ENCODE measurements at places on chromosomes 6 and 20.

DNA sequence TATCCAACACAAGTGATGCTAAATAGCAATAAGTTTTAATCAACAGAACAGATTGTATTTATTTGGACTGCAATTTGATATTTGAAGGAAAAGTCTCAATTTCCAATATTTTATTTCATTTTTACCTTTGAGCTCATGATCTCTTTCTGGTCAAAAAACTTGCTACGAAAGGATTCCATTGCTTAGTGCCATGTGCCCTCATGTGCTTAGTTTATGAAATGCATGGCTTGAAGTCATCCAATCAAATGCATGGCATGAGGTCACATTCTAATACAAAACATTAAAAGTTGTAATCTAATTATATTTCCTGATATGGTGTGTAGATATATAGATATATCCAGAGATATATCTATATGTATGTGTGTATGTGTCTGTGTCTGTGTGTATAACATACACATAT lies 321.2 kb upstream of the ADGRB3 start:
- DNase-seq = no peak

DNA sequence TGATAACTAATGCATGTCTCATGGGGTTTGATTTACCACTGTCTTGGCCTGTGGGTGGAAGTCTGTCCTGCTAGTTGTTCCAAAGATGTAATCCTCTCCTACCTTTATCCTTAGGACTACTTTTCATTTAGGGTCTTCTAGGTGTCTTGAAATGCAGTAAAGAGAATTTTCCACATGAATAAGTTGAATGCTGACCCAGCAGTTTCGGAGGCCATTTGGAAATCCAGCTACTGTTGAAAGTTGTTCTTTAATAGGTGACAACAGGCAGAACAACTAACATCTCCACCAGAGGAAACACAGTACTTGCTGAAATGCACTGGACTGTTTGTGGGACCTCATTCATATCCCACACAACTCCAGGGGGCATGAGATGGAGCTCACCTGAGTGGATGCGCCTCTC lies 478.1 kb downstream of the BTBD3 start:
- no peak for DNase-seq

GRCh38 chr20:25453035-25453810 lies 45.8 kb downstream of the GINS1 start:
- no peak for DNase-seq

GRCh38 chr6:12528581-12529363 lies 187.8 kb upstream of the PHACTR1 start:
- no peak for DNase-seq

DNA sequence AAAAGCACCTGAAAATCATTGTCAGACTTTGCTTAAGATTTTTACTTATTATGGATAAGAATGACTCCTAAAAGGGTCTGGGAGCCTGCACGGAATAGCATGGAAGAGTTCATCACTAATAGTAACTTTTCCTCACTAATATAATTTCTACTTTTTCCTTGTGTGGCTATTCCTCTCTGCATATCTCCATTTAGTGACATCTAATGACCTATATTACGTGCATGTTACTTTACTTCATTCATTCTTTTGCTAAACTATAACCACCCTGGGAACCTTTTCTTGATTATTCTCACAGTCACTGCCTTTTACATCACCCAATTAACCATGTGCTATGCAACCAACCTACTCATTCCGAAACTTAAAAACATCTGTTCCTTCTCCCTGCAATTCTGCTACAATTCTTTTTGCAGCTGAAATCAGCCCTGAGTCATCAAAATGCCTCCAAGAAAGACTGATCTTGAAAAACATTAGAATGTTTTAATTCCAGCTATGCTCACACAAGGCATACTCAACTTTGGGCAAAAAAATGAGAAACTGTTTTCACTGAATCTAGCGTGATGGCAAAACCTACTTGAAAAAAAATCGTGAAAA lies 313.3 kb downstream of the RNGTT start:
- DNase-seq = no peak

DNA sequence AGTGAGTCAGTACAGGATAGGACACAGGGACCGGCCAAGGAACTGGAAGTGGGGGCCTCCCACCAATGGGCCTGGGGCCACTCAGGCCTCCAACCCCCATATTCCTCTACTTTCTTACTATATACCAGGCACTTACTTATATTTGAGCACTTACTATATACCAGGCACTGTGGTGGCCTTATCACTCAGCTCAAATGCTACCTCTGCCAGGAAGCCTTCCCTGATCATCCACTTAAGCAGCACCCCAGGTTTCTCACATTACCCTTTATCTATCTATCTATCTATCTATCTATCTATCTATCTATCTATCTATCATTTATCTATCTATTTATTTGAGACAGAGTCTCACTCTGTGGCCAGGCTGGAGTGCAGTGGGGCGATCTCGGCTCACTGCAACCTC lies 12.3 kb upstream of the UBE2V1 start:
- no peak for DNase-seq

- DNase-seq = no peak
These were observed 191.1 kb upstream of the CCN2 start for GRCh38 chr6:132142308-132142707.

DNA sequence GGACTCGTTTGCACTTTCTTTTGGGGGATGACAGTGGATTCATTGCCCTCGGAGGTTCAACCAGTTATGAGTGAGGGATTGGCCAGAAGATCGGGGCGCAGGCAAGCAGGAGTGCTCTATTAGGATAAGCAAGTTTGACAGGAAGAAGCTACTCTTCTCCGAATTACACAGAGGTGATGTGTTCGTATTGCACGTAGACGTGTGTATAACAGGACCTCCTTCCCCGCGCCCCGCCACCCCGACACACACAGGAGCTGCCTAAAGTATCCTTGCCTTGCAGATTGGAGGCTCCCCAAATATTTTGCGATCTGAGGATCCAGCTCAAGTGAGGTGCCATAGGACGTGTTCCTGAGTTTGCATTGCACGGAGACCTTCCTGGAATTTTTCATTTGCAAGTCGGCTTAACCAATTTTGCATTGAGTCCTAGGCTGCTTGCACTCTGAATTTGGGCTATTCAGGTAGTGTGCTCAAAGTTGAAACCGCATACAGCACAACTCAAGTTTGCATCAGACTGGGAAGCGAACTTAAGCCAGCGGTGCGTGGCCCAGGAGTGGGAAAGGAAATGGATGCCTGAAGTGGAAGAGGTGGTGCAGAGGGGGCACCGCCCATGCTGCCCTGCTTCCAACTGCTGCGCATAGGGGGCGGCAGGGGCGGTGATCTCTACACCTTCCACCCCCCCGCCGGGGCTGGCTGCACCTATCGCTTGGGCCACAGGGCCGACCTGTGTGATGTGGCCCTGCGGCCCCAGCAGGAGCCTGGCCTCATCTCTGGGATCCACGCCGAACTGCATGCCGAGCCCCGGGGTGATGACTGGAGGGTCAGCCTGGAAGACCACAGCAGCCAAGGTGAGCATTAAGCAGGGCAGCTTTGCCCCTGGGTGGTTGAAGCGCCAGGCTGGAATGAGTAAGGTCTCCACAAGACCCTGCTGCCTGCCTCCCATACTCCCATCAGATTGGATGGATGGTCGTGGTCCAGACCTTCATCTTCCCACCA lies 770 bp downstream of the TCF19 start:
- DNase-seq = peak; percentile 15

DNA sequence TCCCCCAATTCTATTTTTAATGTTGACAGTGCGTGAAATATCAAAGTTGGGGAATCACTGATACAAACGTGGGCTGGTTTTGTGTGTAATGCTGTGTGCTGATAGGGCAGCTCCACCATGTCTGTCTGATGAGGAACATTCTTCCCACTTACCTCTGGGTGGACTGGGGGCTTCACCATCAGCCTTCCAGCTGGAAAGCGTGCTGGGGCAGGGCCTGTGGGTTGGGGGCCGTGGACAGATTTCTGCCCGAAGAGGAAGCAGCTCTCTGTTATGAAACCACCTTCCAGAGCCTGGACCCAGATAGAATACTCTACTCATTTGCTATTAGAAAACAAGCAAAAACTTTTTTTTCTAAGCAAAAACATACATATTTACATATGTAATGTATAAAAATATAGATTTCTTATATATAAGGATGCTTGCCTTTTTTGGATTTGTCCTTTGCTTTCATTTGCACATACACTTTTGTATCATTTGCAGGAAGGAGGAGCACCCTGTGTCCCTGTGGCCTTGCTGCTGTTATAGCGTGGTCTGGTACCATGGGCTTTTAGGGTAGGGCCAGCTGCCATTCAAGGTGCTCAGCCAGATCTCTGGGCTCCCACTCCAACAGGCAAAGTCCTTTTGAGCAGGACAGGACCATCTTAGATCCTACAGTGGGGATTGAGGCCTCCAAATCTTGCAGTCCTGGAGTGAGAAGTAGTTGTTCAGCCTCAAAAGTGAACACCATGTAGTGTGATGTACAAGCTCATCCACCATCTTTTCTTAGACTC lies 48.1 kb downstream of the DUSP22 start:
- no peak for DNase-seq

GRCh38 chr6:54629131-54629530 lies 217.4 kb upstream of the FAM83B start:
- DNase-seq = no peak

DNA sequence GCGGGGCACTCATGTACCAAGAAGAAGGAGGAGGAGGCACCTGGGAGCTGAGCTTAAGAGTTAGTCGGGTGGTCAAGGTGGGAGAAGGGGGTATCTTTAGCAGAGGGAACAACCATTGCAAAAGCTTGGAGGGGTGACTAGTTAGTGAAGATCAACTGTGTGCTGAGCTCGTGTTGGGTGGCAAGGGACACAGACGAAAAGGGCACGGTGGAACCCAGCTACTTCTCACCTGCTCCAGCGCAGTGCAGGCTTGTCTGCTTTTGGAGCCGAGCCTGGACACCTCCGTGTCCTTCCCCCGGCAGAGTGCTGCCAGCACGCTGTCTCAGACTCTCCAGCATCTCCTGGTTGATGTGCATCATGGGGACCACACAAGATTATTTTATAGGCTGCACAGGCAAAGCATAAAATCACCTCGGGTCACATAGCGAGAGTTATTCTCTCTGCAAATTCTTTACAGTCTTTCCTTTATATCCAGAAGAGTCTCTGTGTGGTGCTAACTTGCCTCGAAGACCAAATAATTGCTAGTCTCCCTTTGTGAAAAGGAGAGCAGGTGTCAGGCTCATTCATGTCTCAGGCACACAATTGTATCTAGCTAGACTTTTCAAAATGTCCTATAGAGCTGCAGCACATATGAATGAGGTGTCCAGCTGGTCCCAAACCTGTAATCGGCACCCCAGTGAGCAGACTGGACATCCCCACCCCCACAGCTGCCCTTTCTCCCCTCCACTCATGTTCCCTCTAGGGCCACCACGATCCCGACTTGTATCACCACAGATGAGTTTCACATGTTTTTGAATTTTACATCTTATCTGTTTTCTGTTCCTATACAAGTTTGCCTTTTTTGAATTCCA lies 123.4 kb downstream of the CEBPB start:
- DNase-seq = no peak

DNA sequence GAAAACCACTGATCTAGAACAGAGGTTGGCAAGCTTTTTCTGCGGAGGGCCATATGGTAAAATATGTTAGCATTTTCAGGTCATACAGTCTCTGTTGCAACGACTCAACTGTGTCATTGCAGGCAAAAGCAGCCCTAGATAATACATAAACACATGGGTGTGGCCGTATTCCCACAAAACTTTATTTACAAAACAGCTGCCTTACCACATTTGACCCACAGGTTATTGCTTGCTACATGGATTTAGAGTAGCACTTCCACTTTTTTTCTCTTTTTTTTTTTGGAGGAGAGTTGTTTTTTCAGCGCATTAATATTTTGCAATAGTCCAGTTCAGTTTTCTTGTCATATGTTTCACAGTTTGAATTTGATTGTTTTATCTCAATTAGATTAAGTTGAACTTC lies 2.5 kb upstream of the IGF2R start:
- DNase-seq = no peak

DNA sequence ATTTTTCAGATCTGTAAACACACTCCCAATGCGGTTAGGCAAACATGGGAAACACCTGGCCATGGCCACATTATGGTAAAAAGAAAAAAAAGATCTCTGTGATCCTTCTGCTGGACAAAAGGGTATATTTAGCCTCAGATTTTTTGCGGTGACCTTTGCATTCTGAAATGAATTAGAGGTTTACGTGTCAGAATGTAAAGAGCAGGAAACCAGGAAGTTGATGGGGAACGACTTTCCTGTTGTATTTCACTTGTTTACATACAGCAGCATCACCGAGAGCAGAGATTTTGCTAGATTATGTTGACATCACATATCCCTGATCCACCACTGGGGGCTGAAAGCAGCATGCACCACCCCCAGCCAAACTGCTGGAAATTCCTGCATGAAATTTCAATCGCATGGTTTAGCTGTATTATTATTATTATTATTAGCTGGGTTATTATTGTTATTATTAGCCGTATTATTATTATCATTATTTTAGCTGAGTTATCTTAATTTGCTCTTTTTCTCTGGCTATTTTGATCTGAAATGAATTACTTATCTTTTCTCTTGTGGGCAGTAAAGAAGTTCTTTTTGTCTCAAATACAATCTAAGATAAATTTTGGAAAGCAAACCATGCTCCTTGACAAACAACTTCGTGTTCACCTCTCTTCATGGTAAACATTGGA lies 189.4 kb downstream of the ZFP64 start:
- no peak for DNase-seq

GRCh38 chr6:104596091-104596490 lies 263.6 kb downstream of the HACE1 start:
- DNase-seq = no peak

- no peak for DNase-seq
These were observed 74.4 kb downstream of the YTHDF1 start for GRCh38 chr20:63141531-63141930.

GRCh38 chr6:163183806-163184205 lies 230.7 kb upstream of the QKI start:
- DNase-seq = no peak

DNA sequence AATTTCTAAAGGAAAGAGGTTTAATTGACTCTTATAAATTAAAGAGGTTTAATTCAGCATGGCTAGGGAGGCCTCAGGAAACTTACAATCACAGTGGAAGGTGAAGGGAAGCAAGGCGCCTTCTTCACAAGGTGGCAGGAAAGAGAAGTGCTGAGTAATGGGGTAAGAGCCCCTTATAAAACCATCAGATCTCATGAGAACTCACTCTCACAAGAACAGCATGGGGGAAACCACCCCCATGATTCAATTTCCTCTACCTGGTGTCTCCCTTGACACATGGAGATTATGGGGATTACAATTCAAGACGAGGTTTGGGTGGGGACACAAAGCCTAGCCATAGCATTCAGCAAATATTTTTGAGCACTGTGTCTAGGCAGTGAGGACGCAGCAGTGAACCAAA lies 3.9 kb upstream of the IPCEF1 start:
- DNase-seq = no peak

- DNase-seq = no peak
These were observed 135.7 kb upstream of the SHLD1 start for GRCh38 chr20:5614506-5614905.

DNA sequence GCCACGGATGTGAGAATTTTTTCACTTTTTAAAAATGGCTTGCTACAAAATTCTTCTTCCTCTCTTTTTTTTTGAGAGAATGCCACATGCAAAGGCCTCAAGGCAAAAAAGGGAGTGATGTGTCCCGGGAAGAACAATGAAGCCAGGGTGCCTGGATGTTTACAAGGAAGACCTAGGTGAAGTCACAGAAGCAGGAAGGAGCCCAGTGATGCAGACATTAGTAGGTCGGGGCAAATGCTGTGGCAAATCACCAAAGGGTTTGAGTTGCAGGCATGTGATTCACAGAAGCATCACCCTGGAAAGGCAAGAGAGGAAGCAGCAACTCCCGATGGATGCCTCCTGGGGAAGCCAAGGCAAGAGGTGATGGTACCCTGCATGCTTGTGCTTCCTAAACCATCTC lies 46.8 kb downstream of the FARS2 start:
- DNase-seq = no peak

- DNase-seq = no peak
These were observed 39.7 kb downstream of the TRAM2 start for GRCh38 chr6:52537001-52537753.

GRCh38 chr6:36335465-36336207 lies 1.1 kb downstream of the BNIP5 start:
- DNase-seq = no peak
